ENCODE measurements at places on chromosomes 12 and 14.

DNA sequence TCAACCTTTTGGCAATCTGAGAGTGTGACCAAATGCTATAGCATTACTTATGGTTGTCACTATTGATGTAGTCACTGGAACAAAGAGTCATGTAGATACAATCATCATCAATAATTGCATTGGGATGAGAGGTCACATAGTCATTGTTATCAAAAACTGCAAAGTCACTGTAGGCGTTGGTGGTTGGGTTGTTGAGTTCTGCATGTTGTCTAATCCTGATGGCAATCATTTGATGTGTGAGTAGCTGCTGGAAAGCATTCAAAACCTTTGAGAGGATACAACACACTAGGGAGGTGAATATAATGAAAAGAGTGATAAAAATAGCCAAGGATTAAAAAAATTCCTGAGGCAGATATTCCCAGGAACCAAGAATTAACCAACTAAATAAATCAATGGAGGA is 214.7 kb upstream of the SYT10 start:
- DNase-seq, result no peak

- no peak for DNase-seq
Observed at GRCh38 chr14:21346532-21347135, 37.2 kb downstream of the SUPT16H start.

- DNase-seq, result no peak
Observed at GRCh38 chr14:94470311-94470710, 5.7 kb downstream of the SERPINA9 start.

DNA sequence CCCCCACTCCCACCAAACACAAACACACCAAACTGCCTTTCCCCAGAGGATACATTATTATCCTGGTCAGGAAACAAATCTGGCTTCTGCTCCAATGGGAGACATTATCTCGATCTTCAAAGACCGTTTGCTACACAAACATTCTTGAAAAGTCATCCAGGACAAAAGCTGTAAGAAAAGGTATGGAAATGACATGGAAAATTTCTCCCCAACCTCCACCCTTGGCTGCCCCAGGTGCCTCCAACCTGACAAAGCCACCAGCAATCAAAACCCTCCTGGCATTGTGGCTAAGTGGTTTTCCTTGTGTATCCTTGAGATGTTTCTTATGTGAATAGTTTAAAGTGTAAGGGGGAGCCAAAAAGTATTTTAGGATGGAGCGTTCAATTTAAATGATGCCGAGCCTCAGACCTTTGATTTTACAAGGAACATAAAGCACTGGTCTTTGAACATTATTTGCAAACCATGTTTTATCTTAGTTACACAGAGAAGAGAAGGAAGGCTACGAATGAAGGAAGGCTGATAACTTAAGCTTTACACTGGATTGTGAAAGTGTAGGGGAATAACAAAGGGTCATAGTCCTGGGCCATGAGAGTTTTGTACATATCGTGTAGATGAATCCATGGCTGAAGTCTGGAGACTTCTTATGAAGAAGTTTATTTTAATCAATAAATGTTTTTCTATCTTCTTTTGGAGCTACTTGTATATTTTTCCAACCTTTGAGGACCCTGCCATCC is 418.9 kb upstream of the TMTC1 start:
- DNase-seq, result no peak

DNA sequence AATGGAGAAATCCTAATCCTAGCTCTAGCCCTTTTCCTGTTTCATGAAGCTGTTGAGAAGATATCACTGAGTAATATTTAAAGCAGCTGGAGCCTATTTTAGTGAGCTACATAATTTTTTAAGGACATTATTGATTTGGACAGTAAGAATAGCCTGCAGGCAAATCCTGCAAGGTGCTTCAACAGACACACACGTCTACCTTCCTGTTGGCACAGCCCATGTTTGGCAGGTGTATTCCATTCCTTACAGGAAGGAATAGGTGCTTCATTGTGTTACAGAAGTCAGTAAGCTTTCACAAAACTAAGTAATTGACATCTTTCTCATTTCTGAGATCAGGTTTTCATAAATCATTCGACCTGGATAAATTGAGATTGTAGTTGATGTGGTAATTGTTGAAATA is 50.6 kb downstream of the FOXA1 start:
- no peak for DNase-seq

DNA sequence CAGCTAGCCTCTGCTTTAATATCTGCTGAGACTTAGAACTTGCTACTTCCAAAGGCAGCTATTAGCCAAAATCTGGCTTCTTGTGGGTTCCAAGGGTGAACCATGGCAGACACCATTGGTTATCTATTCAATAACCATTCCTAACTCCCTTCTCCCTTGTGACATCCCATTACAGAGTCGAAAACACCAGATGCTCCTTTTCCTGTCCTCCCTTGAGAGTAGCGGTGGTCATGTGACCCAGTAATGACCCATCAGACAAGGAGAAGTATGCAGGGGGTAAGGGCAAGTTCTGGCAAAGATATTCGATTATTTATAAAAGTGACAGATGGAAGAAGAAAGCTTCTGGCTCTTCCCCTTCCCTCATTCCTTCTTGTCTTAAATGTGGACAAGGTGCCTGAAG is 20.1 kb downstream of the TGFB3 start:
- no peak for DNase-seq

Data from CD4-positive, alpha-beta T cell treated with Interleukin-4 for 4 hours (primary cell).